ENCODE measurements at places on chromosomes 5 and 9.

GRCh38 chr9:5562806-5563416 is 52.6 kb downstream of the PDCD1LG2 start:
- no peak for DNase-seq

DNA sequence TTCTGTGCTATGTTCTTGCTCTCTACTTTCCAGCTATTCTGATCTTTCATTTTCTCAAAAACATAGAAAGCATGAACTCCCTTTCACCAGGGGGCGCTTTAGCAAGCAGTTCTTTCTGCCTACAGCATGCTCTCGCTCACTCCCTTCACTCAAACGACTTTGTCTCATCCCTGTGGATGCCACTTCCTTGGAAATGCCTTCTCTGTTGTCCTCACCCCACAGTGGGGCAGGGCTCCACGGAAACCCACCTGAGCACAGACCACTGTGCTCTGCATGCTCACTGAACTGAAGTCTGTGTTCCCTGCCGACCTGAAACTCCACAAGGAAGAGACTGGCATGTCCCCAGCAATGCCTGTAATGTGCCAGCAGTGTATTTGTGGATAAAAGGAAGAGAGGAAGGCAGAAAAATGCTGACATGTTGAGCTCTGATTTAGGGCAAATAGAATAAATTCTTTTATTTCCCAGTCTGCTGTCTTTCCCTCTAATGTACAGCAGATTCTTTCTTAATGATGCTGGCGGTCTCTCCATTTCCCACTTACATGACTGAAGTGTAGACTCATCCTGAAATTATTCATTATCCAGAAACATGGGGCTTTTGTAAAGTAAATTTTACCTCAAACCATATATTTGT is 4.9 kb upstream of the ROR2 start:
- DNase-seq = peak; percentile 59

DNA sequence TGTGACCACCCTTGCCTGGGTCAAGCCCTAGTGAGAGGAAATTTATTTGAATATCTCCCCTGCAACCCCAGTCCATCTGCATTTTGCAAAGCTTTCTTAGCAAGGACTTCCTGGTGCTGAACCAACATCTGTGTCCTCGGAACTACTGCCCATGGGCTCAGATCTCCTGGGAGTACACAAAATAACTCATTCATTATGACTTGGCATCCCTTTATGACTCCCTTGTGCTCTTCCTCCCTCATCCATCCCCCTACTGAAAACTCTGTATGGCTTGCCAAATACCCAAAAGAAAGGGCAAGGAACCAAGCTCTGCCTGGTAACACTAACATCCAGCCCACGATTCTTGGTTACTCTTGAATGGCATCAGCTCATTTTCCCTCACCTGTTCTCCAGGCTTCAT is 368.5 kb downstream of the NTRK2 start:
- DNase-seq = no peak

GRCh38 chr5:11386398-11386797 is 517.8 kb downstream of the CTNND2 start:
- DNase-seq = no peak

GRCh38 chr9:107161338-107161737 is 121.7 kb upstream of the RAD23B start:
- DNase-seq = no peak

- DNase-seq = no peak
Observed at GRCh38 chr9:73152543-73152844, 829 bp downstream of the ANXA1 start.

Measured in GM04504 (cell line).